DMS53 (cell line): ENCODE measurements at places on chromosomes 16 and 17.

DNA sequence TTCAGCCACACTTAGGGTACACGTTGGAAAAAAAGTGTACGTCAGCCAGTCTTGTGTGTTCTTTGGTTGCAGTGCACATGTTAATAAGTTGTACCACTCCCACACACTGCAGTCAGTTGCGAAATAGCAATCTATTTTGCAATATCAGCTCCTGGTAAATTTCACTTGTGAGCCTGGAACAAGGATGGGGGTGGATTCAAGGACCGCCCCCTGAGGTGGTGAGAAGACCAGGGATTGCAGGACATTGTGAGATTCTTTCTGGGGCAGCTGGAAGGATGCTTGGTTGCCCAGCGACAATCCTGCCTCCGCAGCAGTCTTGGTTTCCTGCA lies 78.6 kb upstream of the ZFHX3 start:
- DNase-seq, result no peak

DNA sequence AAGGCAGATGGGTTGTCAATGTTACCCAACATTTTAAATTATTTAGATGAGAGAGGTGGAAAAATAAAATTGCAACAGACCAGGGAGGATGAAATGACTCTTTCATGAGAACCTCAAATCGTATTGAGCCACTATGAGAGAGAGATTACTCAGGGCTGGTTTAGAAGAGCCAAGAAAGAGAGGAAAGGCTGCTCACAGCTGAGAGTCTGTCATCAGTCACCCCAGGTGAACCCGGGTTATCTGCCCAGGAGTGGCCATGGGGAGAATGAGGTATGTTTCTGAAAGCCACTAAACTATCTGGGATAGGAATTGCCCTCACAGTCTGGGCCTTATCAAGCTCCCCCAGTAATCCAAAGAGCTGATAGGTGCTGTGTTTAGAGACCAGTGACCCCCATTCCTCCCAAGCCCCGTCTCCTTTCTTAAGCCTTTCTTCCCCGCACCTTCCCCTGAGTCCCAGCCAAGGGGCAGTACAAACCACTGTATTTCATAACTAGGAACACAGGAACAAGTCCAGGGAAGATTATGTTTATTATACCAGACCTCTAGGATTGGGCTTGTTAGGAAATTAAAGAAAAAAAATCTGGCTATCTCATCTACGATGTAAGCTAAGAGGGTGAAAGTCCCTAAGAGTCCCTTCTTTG lies 158.9 kb upstream of the NOL11 start:
- DNase-seq, result no peak

GRCh38 chr16:11493531-11493929 lies 93.2 kb downstream of the LITAF start:
- no peak for DNase-seq

GRCh38 chr17:69709441-69709840 lies 294.9 kb downstream of the MAP2K6 start:
- no peak for DNase-seq

DNA sequence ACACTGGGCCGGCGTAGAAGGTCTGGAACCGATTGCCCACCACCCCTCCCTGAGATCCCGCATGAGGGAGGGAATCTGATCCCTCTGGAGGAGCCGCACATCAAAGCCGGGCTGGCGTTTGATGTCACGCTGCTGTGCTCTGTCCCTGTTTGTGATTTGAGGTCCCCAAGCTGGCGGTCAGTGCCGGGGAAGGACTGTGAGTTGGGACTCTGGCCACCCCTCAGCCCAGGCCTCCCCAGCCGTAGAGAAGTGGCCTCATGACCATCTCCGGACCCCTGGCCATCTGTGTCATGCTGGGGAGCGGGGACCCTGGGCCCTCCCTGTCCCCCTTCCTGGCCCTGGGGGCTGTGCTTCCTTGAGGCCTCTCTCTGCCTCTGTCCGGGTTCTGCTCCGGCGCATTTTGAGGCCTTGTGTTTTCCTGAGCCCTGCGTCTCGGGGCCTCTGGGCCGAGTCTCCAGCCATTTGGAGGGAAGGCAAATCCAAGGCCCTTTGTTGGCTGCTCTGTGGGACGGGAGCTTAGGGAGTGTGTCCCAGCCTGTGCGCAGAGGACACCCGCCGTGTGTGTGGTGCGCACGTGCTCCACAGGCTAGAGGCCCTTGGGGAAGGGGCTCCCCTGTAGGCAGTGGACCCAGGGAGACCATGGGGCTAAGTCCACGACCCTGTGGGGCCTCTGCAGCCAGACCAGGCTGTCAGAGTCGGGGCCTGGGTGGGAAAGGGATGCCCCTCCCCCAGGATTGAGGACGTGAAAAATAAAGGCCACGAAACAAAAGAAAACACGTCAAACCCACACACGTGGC lies 15.1 kb downstream of the ASPSCR1 start:
- DNase-seq, result peak; percentile 80

GRCh38 chr17:45784293-45784740 lies at the start of gene CRHR1:
CRHR1 (plus strand) TSS chr17:45784320; CDS start chr17:45784545, 225 bp downstream.
- DNase-seq, result peak; percentile 67

GRCh38 chr17:78706271-78706915 lies 75.7 kb downstream of the CYTH1 start:
- no peak for DNase-seq

DNA sequence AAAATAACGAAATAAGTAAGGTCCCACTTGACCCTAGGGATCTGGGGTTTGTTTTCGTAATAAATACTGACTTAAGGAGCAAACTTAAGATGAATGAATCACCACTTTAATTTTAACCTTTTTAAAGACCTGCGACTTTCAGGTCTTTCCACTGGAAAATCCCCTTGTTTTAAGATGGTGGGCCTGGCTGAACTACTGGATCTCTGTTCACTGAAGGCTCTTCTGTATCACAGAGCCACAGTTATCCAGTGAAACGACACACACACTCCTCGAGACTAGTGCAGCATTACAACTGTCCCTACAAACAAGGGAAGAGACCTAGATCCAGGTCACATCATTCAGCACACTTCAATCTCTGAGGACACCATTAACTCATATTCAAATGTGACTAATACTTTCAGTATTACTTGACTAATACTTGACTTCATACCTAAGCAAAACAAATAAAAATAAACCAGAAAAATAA lies 299.0 kb downstream of the CEP112 start:
- DNase-seq, result no peak

- DNase-seq, result peak; percentile 77
Measured at GRCh38 chr16:58515871-58516767, 802 bp downstream of the SETD6 start.

- no peak for DNase-seq
Measured at GRCh38 chr16:12802048-12802447, 1.6 kb downstream of the CPPED1 start.

GRCh38 chr17:199191-199604 lies 17.7 kb upstream of the DOC2B start:
- DNase-seq, result no peak

DNA sequence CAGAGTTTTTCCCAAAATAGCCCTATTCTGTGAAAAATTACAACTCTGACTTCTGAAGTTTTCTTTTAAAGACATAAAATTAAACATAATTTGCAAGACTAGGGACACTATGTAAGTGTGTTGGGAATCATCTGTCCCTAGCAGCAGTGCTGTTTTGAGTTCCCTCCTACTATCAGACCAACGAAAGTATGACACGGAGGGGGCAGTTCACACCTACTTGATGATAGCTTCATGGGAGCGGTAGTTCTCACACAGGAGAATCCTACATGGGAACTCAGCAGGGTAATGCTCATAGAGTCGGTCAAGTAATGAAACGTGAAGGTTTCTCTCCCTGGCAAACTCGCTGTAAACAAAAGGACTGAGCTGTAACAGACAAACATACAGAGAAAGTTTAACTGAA lies 96.6 kb downstream of the HELZ start:
- DNase-seq, result no peak

GRCh38 chr17:36862116-36862920 lies 75.0 kb upstream of the LHX1 start:
- no peak for DNase-seq

DNA sequence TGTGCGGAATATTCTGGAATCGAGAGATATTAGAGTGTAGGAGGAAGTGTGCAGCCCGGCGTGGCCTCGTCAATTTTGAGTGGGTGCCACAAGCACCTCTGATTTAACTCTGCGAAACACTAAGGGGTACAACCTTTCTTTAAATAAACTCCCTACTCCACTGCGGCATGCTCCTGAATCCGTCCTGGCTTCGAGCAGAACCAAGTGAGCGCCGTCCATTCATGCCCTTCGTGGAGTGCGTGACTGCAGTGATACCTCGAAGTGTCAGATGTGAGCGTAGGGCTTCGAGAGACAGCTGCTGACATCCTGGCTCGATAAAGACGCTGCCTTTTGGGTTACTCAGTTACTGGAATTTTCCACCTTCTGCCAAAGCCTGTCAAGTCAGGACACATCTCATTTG lies 128.8 kb downstream of the FOXL1 start:
- no peak for DNase-seq

- DNase-seq, result no peak
Measured at GRCh38 chr16:70774261-70774660, 26.7 kb downstream of the VAC14 start.

DNA sequence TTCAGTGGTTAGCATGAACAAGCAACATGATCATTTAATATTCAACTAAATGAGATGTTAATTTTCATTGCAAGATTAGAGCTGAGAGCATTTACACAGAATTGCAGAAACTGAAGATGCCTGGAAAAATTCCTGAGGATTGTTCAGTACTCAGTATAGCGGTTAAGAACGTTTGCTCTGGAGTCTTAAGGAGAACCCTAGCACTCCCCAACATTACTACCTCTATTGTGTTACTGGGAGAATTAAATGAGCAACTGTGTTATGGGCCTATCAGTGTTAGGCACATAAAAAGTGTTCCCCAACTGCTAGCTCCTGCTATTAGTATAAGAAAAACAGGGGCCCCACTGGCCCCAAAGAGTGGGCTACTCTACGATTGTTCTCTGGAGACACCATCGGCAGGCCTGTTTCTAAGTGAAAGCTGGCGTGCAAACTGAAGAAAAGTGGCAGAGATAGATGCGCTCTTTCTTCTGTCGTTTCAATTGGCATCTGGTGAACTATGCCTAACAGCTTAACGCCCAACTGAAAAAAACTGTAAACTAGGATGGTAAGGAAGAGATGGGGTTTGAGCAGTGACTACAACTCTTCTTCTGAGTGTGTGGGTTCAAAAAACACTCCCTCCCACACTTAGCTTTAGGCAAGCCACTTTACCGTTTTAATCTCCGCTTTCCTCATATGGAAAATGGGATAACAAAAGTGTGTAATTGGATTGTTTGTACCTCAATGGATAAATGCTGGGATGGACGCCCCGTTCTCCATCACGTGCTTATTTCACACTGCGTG lies 1.3 kb downstream of the CDR2 start:
- no peak for DNase-seq

DNA sequence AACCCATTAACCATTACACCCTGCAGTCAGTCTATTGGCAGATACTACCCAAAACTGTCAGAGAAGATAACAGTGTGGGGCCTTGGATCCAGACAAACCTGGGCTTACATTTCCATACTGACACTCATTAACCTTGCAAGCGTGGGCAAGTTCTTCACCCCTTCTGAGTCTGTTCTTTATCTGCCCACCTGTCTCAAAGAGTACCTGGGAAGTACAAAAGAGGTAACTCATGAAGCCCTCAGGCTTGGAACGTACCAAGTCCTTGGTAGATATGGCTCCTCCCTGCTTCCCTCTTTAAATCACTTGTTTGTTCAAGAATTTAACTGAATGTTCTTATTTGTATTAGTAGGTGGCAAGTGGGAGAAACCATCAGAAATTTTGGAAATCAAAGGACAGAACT lies 2.5 kb upstream of the IGSF6 start:
- no peak for DNase-seq

GRCh38 chr16:68005786-68006286 lies 6.6 kb upstream of the DPEP2 start:
- DNase-seq, result no peak

- no peak for DNase-seq
Measured at GRCh38 chr17:76640550-76641380, 2.8 kb downstream of the ST6GALNAC1 start.

DNA sequence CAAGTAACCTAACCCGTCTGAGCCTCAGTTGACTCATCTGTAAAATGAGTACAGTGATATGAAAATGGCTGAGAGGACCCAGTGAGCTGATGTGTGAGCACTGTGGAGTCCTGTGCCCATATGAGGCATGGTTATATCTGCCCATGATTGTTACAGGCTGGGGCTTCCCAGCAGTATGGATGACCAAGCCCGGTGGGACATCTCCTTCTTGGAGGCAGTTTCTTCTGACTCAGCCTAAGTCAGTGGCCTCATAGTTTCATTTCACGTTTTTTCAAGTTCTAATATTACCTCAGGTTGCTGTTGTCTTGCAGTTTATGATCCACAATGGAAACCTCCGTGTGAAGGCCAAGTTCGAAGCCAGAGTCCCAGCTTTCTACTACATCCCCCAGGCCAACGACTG lies 4.8 kb downstream of the ADAP2 start:
- no peak for DNase-seq

DNA sequence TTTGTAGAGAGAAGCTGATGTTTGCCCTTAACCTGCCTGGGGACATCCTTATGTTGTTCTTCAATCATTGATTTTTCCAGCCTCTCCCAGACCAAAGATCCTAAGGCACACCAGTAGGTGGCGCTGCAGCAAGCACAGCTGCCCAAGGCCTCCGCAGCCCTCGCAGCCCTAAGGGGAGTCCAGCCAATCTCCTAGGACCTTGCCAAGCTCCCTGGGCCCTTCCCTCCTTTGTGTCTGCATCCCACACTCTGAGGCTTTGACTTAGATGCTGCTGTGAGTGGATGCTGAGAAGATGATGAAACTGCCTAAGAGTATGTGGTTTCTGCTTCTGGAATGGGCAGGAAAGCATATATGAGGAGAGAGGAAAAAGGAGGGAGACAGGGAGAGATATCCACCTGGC lies 47.1 kb downstream of the SPACA3 start:
- peak; percentile 27 for DNase-seq

DNA sequence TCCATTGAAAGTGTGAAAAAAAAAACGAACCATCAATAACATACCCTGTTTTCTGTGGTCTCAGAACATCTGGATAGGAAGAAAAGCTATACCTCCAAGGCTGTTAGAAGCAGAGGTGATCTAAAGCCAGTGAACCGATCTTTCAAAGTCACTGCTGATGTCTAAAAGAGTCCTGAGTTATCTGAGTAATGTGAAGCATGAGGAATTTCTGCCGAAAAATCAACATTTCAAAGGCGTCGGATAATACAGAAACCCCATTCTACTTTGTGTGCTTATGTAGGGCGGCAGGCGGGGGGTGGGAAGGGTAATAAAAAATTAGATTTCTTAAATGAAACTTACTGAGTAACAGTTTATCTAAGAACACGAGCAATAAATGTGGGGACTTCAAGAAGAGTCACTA lies 3.9 kb downstream of the XYLT1 start:
- DNase-seq, result no peak

DNA sequence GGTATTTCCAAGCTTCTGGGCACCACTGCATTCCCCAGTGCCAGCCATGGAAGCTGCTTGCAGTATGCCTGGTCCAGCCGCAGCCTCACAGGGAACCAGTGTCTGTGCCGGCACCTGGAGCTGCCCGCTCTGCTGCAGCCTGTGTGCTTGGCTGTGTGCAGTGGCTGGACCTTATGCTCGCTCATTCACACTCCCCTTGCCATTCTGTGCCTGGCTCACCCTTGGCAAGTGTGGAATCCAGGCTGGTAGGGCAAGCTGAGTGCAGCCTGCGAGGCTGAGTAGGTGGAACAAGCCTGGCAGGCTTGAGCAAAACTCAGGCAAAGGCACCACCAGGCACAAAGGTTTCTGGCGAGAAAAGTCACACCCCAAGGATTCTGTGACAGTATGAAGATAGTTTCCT lies 144.0 kb downstream of the MYO1D start:
- DNase-seq, result no peak
